ENCODE measurements at places on chromosomes 3 and 15.

DNA sequence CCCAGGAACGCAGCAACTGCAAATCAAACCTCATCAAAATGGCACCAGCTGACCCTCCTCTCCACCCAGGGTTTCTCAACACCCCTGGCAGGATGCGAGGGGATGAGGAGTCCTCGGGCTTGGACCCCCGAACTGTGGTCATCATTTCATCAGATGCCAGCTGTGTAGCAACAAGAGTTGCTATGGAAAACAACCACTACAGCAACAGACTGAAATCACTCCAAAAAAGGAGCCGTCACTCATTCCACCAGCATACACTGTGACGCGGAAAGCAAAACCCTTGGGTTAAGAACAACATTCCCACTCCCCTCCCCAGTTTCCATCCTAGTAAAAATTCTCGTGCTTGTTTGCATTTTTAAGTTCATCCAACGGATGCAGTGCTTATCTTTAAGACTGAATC, 40.1 kb downstream of the VGLL4 start:
- no peak for DNase-seq

- no peak for DNase-seq
Observed at GRCh38 chr15:74626752-74627692, 11.4 kb downstream of the CLK3 start.

GRCh38 chr3:90054311-90054710, 946.9 kb downstream of the EPHA3 start:
- DNase-seq = no peak

DNA sequence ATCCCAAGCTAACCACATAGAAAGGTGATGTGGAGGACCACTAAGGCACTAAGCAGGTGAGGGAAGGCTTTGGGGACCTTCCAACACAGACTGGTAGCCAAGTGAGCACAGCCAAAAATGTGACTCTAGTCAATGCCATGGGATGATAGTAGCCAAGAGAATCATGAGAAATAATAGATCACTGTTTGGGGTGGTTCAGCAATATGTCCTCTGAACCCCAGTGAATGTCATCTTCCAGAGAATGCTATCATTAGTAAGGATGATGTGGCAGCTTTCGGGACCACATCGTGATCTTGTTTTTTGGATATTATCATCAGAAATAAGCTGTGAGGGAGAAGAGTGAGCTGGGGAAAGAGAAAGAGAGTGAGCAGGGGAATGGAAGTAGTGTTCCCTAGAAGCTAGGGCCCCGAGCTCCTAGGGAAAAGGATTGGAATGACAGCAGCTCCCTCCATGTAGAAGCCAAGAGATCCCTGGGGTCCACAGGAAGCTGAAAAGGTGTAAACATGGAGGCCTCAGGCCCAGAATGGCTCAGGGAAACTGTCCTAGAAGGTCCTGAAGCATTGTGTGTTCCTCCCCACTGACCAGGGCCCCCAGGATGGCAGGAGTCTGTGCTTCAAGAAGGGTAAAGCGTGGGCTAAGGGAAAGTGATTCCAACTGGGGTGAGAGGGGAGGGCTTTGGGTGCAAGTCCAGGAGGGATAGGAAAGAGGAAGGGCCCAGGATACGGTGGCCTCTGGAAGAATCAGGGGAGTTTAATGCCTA, 56.6 kb upstream of the KLF13 start:
- no peak for DNase-seq

- DNase-seq = no peak
Observed at GRCh38 chr15:27361438-27361837, 390.5 kb downstream of the GABRG3 start.

- no peak for DNase-seq
Observed at GRCh38 chr15:98907927-98908471, 99.6 kb downstream of the PGPEP1L start.

GRCh38 chr15:59177317-59177660, 29.4 kb upstream of the LDHAL6B start:
- DNase-seq = no peak

GRCh38 chr3:51275111-51275805, 109.8 kb upstream of the MANF start:
- no peak for DNase-seq

DNA sequence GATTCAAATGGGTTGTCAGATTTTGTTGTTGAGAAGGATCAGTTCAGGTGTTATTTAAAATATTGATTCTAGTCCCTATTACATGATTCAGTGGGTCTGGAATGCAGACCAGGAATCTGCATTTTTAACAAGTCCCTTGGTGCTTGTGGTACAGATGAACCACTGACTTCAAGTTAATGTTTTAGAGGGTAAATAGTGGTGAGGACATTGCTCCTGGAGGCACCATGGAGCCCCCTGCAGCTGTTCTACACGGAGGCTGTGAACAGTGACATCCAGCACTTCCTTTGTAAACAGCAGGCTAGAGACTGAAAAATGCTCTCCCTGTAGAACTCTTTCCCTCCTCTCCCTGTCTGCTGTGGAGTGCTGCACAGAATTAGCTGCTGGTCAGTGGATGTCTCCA, 4.8 kb upstream of the FSIP1 start:
- DNase-seq = no peak

- DNase-seq = no peak
Observed at GRCh38 chr3:179036626-179037300, 34.8 kb downstream of the ZMAT3 start.

GRCh38 chr15:32855942-32856341, 138.1 kb downstream of the GREM1 start:
- DNase-seq = no peak

- no peak for DNase-seq
Observed at GRCh38 chr3:12427551-12427950, 56.7 kb upstream of the TSEN2 start.

DNA sequence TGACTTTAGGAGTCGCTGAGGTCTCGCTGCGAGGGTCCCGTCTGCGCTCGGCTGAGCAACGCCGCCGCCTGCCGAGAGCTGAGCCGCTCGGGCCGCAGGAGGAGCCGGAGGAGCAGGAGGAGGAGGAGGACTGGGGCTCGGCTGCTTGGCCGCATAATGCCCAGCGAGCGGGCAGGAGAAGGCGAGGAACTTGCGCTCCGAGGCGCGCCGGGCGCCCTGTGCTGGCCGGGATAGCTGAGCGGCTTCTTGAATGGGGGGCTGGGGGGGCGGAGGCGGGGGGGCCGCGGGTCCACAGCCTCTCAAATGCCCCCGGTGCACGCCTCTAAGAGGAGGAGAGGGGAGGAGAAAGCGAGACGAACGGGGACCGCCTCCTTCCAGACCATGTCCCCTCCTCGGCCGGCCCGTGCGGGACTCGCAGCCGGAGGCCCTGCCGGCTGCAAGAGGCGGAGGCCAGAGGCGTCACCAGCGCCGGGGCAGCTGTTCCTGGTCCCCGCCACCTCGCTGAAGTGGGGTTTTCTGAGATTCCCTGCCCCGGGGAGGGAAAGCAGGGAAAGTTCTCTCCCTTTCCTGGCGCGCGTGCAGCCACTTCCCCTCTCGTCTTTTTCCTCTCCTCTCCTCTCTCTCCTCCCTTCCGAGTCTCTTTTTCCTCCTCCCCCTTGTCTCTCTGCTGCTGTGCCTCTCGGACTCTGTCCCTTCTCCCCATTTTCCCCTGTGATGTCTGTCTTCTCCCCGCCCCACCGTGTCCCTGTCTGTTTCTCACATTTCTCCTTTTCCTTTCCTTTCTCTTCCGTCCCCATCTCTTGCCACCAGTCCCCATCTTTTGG, at the start of gene ADAMTS9:
Gene ADAMTS9, minus strand, starts transcription at position 220 of the 824 bp plus-strand sequence. CDS start 343 bp downstream, outside the sequence.
- DNase-seq = no peak

GRCh38 chr3:156705761-156706616, 31.6 kb downstream of the TIPARP start:
- DNase-seq = no peak

DNA sequence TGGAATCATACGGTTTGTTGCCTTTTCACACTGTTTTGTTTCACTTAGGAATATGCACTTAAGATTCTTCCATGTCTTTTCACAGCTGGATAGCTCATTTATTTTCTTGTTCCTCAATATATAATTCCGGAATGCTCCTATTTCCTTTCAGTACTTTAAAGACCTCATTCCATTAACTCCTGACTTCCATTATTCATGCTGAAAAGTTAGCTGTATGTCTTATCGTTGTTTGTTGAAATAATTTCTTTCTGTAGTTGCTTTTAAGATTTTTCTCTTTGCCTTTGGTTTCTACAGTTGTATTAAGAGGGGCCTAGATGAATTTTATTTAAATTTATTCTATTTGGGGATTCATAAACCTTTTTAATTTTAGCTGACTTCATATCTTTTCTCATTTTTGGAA, 122.2 kb downstream of the ANXA2 start:
- no peak for DNase-seq

- DNase-seq = no peak
Observed at GRCh38 chr3:61343543-61343942, 92.3 kb upstream of the FHIT start.

DNA sequence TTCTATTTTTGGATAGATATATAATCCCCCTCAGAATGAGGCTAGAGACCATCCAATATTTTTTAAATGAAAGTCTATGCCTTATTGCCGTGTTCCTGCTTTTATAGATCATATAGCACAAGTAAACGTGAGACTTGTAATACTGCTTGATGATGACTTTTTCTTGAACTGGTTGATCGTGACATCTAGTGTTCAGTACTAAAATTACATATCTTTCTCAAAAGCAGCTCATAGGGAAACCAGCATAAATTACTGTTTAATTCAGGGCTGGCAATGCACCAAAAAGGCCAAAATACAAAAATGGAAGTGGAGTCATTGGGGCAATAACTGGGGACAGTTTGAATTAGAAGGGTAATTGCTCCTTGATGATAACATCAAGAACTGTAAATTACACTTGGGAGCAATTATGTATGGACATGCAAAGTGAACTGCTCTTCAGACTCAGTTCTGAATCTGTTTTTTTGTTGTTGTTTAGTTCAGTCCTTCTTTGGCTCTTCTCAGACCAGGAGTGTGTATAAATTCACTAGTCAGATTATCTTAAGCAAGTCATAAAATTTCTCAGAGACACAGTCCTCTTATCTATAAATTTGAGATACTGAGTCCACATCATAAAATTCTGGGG, 325.3 kb downstream of the THSD4 start:
- DNase-seq = no peak

DNA sequence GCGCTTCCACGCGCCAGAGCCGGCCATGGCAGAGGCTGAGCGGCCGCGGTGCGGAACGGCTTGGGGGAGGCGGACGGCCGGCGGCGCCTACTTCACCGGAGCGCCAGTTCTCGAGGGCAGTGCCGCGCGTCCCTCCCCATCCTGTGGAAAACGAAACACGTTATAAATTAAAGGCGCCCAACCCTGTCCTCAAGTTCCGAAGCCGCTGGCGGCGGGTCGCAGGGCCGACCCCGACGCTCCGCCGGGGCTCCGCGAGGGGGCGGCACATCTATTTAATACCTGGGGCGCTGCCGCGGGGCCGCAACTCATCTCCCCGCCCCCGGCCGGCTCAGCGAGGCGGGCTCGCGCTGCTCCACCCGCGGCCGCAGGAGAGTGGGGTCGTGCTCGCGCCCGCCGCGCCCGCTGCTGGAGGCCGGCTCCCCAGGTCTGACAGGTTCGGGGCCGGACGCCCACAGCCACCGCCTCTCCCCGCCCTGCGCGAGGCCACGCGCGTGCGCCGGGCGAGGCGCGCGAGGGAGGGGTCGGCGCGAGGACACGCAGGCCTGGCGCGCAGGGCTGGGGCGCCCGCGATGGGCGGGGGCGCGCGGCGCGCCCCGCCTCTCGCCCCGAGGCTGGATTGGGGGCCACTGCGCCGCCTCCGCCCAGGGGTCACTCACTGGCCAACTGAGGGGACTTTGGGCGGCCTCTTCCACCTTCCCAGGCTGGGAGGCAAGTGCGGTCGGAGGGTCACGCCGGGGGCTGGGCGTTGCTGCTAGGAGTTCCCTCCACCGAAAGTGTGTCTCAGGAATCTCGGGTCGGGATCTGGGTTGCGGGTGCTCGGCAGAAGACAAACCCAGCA, at the start of gene SLC30A4:
Gene SLC30A4, minus strand, starts transcription at position 428 of the 838 bp plus-strand sequence. Its CDS starts 401 bp downstream, at position 27.
- peak; percentile 13 for DNase-seq

DNA sequence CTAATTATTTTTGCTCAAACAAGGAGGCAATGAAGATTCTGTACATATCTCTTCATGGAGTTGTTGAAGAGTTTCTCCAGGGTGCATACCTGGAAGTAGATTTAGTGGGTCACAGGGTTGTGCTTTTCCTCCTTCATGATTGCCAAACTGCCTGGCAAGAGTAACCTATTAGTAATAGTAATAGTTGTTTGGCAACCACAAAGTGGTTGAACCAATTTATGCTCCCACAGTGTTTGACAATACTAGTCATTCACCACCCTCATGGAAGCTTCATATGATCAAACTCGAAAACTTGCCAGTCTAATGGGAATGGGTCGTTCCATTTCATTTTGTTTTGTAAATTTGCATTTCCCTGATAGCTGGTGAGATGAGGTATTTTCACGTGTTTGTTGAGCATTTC, 57.8 kb downstream of the TLE3 start:
- DNase-seq = no peak

DNA sequence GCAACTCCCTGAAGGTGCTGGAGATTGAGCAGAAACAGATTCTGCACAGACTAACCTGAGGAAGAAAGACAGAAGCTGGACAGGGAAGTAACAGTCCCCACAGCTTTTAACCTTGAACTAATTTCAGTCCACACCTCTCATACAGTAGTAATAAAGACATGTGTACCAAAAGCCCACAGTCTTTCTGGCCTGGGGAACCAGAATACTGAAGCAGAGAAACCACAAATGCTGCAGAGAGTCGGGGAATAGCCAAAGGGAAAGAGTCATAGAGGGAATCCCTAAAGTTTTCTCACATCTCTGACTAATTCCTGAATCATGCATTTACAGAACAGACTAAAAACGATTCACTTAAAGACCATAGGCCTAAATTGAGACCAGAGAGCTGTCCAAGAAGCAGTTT, 503.4 kb upstream of the NECTIN3 start:
- DNase-seq = no peak

GRCh38 chr15:62378772-62379498, 213.8 kb upstream of the C2CD4B start:
- DNase-seq = no peak

DNA sequence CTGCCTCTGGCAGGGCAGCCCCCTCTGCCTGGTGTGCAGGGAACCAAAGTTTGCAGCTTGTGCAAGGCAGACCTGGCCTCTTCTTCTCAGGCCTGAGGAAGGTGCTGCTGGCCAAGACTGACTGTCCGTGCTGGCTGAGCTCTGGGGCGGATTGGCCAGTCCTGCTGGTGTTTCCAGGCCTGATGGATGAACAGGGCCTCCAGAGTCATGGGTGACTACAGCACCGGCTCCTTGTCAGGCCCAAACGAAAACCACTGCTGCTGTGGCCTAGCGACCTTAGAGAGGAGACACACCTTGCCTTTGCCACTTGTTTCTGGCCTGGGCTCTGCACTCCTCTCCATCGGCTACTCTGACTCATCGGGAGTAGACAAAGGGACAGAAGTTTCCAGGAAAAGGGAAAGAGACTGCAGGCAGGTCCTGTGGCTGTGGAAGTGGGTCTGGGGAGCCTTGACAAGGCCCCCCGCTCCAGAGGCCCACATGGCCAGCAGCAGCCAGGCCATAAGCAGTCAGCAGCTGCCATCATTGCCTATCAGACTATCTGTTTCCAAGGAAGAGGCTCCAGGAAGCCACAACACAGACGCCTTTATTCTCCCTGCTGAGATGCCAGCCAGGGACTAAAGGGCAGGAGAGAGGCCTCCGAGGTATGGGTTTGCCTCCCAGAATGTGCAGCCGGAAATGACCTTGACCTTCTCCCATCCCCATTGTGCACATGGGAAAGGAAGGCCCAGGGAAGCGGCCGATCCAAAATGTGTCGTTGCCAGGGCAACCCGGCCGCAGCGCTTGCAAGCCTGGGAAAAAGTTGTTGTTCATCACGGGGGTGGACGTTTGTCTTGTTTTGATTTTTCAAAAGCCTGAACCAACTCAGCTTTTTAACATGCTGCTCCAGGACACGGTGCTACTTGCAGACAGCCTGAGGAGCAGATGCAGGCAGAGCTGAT, 160.5 kb downstream of the CHSY1 start:
- DNase-seq = no peak
